ENCODE measurements at places on chromosomes 11 and 22. TPM values are rescaled to one million over a fixed set of nuclear protein-coding genes. Genes with fewer than 3 reads are reported as not detected.
A peak's percentile ranks its signal among the peaks of the same experiment; 100 is the strongest.

The DBX1 gene
- polyA plus RNA-seq = not detected

The RIN1 gene
- not detected for polyA plus RNA-seq

The CRACR2B gene
- polyA plus RNA-seq = not detected

The TMEM191C gene
- polyA plus RNA-seq = 0.75 TPM

The FADS2 gene
- 11.5 TPM for polyA plus RNA-seq

The RAB36 gene
- 1.7 TPM for polyA plus RNA-seq

- DNase-seq = no peak
Measured at GRCh38 chr11:8488395-8488794, 105.6 kb downstream of the STK33 start.

- no peak for DNase-seq
Measured at GRCh38 chr11:132054822-132055221, 684.4 kb downstream of the NTM start.

- no peak for DNase-seq
Measured at GRCh38 chr22:21938906-21939305, 13.7 kb downstream of the PPM1F start.

GRCh38 chr11:4619514-4619913 lies 11.5 kb upstream of the TRIM68 start:
- DNase-seq = no peak

DNA sequence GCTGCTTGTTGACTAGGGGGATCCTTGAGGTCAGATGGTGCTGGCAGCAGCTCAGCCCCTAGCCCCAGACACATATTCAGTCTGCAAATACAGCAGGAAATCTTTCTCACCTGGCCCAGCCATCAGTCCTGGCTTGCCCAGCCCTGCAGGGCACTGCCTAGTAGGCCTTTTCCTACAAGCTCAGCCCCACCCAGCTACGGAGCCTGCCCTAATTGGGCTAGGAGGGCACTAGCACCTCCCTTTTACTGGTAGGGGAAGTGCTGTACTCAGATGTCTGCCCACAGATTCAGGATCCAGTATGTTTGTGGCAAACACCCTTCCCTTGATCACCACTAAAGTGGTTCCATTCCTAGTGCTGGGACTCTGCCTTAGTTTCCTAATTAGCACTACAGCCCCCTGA lies 257.1 kb upstream of the CADM1 start:
- DNase-seq = no peak

DNA sequence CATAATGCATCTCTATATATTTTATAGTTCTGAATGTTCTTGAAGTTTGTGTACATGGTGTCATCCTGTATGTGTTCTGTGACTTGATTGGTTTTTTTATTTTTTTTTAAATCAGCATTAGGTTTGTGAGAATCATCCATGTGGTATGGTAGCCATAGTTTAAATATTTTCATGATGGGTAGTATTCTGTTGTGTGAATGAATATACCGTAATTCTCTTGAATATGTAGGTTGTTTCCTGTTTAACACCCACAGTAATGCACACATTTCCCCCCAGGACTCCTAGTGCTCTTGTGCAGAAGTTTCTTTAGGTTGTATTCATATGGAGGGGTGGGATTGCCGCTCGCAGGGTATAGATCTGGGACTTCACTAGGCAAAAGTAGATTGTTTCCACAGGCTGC lies 2.0 kb downstream of the PACS1 start:
- DNase-seq = no peak

- DNase-seq = no peak
Measured at GRCh38 chr11:117095284-117096161, 2.7 kb downstream of the SIK3 start.

- no peak for DNase-seq
Measured at GRCh38 chr11:40291329-40291728, 1168.1 kb downstream of the LRRC4C start.

GRCh38 chr11:122978299-122978620 lies 3.4 kb downstream of the BSX start:
- no peak for DNase-seq

DNA sequence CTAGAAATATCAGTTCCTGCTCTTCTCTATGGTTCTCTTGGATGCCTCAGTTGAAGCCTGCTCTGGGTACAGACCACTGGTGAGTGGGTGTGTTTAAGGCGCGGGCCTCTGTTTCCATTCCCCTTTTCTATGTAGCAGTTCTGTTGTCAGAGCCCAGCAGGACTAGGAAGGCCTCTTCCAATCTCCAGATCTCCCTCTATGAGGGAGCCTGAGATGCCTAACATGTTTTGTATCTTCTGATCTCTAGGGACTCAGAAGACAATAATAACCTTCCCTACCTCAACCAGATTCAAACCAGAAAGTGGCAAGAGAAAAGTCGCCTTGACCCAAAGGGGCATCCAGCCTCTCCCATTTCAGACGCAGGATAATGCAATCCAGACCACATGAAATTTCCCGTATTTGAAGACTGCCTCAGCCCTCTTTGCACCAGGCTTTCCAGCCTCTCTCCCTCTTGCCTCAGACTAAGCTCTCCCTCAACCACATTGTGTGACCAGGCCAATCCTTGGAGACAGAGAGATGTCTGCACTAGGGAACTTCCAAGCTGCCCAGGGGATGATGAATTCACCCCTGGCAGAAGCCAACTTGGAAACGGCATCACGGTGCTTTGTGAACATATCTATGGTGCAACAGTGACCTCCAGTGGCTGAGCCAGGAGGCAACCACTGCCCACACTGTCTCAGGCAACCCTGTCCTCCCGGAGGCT lies 150.1 kb upstream of the UBASH3B start:
- peak; percentile 21 for DNase-seq

DNA sequence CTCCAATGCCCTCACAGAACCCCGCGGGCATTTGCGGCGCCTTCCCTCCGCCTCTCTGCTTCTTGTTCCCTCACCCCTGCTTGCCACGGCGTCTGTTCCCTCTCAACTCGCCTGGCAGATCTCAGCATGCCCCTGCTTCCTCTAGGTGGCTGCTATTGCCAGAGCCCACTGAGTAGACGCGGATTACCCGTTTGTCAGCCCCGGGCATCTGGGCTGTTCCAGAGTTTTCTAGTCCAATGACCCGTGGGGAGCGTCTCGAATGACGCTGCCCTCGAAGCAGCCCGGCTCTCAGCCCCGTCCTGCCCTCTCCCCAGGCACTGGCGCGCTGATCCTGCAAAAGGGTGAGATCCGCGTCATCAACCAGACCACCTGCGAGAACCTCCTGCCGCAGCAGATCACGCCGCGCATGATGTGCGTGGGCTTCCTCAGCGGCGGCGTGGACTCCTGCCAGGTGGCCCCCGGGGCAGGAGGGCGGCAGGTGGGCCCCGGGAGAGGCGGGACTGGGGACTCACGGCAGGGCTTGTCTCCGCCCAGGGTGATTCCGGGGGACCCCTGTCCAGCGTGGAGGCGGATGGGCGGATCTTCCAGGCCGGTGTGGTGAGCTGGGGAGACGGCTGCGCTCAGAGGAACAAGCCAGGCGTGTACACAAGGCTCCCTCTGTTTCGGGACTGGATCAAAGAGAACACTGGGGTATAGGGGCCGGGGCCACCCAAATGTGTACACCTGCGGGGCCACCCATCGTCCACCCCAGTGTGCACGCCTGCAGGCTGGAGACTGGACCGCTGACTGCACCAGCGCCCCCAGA lies 49.7 kb downstream of the ST14 start:
- no peak for DNase-seq

DNA sequence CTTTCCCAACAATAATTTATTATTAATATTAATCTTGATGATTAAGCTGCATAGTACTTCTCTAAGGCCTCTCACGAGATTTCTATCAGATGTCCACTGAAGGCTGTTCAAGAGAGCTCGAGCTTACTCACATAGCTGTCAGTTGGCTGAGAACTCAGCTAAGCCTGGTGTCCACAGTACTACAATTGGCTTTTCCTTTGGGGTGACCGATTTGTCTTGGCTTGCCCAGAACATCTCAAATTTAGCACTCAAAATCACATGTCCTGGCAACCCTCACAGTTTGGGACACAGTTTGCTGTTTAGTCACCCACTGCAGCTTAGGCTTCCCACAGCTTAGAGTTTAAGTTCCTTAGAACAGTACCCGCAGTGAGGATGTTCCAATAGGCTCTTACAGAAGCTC lies 96.5 kb downstream of the LUZP2 start:
- no peak for DNase-seq

- DNase-seq = no peak
Measured at GRCh38 chr22:16974298-16975084, 33.5 kb downstream of the GAB4 start.

DNA sequence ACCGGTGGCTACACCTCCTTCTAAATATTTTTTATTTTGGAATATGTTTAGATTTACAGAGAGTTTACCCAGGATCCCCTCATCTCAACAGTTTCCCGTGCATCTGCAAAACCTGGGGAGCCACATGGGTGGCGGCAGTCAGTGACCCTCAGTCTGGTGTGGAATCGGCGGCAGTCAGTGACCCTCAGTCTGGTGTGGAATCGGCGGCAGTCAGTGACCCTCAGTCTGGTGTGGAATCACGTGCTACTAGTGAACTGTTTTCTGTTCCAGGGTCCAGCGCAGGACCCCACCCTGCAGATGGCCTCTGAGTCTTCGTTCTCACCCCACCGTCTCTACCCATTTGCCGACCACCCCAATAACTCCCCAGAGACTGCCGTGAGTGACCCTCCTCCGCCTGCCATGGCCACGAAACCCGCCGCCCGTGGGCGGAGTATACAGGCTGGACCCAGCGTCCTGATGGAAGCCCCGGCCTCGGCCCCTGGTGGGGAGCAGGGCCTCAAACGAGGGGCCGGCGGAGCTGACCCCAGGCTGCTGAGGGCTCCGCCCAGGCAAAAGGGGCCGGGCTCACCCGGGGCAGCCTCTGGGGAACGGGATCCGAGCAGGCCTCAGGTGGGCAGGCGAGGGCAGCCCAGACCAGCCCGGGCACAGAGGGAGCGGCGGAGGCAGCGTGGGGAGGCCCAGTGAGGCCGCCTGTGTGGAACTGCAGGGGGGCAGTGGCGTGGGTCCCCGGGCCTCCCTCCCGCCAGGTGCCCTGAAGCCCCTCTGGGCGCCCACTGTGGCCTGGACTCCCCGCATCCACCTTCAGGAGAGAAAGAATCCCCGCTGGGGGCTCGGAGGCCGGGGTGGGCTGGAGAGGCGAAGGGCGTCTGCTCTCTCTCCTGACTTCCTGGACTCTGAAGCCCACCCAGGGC lies 2.5 kb downstream of the IL17REL start:
- no peak for DNase-seq

- no peak for DNase-seq
Measured at GRCh38 chr11:108286370-108286769, 63.5 kb downstream of the ATM start.

- DNase-seq = no peak
Measured at GRCh38 chr11:66495401-66495854, 15.0 kb upstream of the BBS1 start.

GRCh38 chr22:22235558-22235957 lies 9.0 kb upstream of the VPREB1 start:
- no peak for DNase-seq

GRCh38 chr11:131033151-131033651 lies 116.9 kb upstream of the SNX19 start:
- DNase-seq = no peak

DNA sequence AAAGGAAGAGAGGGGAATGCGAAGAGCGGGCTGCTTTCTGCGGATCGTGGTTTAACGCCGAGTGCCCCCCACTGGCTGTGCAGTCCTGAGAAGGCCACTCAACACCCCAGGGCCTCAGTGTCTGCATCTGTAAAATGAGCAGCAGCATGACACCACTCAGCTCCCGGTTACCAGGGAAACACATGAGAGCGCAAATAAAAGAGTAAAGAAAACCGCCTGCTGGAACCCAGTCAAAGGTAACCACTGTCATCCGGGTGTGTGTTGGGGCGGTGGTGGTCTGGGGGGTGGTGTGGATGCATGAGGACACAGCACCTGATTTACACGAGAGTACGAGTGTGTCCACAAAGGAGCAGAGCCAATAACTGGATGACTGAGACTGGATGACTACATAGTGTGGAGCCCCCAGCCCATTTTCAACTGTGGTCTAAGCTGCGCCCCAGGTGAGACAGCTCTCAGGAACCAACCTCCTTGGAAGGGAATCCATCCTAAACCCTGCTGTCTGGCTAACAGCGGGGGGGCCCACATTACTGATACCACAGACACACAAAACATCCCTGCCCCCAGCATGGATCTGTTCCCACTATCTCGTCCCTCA lies 5.7 kb downstream of the CELSR1 start:
- DNase-seq = no peak

DNA sequence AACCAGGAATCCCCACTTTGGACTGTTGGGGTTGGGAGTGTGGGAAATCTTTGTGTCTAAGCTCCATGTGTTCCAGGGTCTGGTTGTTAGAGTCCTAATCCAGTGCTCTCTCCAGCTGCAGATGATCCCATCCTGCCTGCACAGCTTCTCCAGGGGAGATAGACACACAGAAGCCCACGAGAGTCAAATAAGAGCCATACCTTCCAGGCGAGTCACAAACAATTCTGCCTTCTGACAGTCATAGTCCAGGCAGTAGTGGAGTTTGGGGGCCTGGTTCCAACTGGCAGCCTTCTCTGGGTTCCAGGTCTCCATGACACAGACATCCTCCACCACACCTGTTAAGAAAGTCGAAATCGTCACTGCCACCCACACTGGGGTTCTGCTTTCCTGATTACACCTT lies 32.1 kb downstream of the SYT13 start:
- no peak for DNase-seq
